Kidney (tissue), 22 donors: ENCODE measurements at places on chromosomes 7 and 10. TPM values are rescaled to one million over a fixed set of nuclear protein-coding genes. Genes with fewer than 3 reads are reported as not detected.

Gene PPP1R17
- not detected for polyA plus RNA-seq

DNA sequence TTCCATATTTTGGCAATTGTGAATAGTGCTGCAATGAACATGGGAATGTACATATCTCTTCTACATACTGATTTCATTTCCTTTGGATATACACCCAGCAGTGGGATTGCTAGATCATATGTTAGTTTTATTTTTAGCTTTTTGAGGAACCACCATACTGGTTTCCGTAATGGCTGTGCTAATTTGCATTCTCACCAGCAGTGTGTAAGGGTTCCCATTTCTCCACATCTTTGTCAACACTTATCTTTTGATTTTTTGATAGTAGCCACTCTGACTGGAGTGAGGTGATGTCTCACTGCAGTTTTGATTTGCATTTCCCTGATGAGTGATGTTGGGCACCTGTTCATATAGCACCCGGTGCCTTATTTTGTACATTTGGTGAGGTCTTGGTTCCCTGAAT is 519.6 kb downstream of the REEP3 start:
- DNase-seq = no peak

- no peak for DNase-seq
Measured at GRCh38 chr7:141360416-141360760, 190.8 kb upstream of the AGK start.

DNA sequence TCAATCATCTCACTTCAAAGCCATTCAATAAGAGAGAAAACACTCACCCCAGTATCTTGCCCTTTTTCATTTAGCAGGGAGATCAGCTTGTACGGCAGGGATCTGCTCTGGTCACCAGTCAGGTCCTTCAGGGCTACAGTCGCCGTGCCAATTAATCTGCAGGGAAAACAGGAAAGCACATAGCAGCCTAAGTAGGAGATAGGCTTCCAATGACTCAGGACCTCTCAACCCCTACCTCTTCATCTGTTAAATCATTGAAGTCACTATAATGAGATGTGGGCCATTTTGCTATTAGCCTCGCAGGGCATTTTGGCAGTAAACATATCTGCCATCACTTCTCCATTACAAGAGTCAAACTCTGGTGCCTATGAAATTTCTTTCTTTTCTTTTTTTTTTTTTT is 50.8 kb downstream of the MYOF start:
- DNase-seq = no peak

Gene AKR1C3
- 187 TPM for polyA plus RNA-seq

- DNase-seq = no peak
Measured at GRCh38 chr10:80530251-80530650, 7.5 kb upstream of the SH2D4B start.

GRCh38 chr10:114347791-114348190 is 56.5 kb downstream of the AFAP1L2 start:
- no peak for DNase-seq

Gene MBL2
- not detected for polyA plus RNA-seq

- DNase-seq = no peak
Measured at GRCh38 chr10:90862908-90863514, 5.2 kb upstream of the HTR7 start.

Gene PLEKHA8
- polyA plus RNA-seq = 4.8 TPM

Gene ASZ1
- not detected for polyA plus RNA-seq

Gene SAP25
- polyA plus RNA-seq = 5.7 TPM

DNA sequence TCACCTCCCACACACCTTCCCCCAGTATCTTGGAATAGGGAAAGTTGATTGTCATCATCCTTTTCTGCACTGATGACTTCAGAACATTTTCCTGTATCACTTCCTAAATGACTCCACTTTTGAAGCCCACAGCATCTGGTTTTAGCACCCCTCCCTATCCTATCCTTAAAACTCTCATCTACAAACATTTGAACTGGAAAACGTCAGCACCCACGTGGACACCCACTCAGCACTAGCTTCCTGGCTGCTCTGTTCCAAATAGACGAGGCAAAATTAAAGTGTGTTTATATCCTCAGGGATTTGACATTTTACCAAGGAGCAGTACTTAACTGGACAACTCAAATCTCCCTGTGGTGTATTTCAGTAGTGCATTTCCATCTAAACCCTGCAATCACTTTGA is 73.9 kb downstream of the REEP3 start:
- no peak for DNase-seq
